ENCODE measurements at places on chromosomes 16 and 17.

DNA sequence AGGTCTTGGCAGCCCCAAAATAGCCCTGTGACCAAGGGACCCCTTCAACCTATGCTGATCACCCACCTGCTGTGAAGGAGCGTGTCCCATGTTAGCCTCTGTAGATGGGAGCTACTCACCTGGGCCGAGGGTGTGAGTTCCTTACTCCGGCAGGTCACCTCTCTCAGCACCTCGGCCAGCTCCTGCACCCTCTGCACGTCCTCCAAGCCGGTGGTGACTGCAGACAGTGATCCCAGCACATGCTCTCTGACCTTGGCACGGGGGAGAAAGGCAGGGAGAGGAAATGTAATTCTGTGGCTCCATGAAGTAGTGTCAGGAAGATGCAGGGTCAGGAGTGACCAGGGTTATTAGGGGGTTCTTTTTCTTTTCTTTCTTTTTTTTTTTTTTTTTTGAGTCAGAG, 67.7 kb upstream of the BCO1 start:
- no peak for DNase-seq

DNA sequence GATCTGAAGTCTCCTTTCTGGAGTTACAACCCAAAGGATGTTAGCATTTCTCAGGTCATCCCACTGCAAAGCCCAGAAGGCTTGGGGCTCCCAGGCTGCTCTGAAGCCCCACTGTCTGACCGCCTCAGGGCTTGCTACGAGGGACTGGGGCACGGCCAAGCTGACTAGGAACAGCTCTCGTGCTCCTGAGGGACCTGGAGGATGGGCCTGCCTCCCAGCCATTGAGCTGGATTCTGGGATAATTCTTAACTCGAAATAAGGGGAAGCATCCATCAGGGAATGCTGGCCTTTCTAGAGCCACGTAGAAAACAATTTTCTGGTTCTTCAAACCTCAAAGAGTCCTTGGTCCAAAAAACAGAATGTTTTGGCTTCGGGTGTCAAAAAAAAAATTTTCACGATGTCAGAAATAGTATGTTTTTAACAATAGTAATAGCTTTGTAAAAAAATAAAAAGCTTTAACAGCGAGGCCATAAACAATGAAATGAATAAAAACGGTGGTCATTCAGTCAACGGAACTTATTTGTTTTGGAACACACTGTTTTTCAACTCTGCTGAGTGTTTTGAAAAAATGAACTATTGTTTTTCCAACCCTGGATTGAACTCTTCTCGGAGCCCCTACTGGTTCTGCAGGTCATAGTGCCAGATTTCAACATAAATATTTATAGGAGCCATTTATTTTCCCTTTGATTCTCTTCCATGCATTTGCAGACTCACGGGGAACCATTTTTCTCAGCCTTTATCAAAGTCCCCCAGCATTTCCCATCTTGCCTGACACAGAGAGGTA, 16.4 kb upstream of the HERPUD1 start:
- no peak for DNase-seq

DNA sequence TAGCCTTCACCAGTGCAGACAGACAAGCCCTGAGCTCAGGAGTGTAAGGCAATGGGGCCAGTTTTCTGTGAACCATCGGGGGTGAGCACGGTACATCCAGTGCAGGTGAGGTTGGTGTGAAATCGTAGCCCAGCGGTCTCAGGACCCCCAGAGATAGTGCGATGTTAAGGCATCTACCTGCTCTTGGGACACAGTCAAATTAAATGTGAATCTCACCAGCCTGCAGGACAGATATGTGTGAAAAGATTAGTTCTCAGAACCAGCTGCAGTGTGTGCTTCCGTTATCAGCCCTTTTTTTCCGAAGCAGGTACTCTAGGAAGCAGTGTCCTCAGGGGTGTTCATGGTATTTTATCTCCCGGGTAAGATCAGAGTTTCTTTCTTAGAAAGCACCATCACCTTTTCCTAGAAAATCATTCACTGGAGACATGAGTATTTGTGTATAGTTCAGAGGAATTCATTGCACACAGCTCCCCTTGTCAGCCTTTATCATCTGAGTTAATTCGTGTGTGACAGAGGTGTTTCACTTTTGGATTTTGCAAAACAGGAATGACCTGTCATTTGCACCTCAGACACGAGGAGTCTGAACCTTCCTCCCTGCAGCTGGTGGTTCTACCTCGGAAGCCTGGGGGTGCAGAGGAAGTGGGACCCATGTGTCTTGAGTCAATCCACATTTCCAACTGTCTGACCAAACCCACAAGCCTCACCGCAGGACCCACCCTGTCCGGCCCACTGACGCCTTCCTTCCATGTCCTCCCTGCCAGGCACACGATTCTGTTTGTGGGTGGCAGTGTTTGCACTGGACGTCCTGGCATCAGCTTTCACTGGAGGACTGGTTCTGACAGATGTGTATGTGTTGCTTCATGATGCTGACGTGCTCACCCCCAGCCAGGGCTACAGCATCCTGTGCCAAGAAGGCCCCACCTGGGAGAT, 107.8 kb downstream of the CLEC16A start:
- DNase-seq = no peak

DNA sequence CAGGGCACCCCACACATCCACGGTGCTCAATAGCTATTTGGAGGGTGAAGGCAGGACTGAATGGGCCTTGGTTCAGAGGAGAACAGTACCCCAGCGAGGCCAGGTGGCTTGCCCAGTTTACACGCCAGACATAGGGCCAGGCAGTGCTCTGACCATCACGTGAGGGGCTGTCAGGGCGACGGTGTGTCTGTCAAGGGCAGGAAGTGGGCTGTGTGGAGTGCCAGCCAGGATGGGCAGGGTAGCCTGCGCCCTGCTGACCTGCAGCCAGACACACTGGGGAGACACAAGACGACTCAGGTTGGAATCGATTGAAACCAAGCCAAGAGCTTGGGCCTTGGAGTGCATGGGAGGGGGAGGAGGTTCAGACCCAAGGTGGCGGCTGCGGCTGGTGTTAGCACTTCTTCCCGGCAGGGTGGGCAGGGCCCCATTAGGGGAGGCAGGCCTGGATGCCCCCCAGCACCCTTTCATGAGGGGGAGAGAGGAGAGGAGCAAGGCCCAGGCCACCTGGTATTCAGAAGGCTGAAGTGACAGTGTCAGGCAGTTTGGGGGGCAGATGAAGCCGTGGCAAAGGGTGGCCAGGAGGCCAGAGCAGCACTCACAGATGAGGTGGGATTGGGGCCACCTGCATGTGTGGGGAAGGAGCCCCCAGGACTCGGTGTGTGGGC, 68.2 kb downstream of the SREBF1 start:
- no peak for DNase-seq

GRCh38 chr17:75301049-75301448, 11.8 kb upstream of the SLC25A19 start:
- no peak for DNase-seq

DNA sequence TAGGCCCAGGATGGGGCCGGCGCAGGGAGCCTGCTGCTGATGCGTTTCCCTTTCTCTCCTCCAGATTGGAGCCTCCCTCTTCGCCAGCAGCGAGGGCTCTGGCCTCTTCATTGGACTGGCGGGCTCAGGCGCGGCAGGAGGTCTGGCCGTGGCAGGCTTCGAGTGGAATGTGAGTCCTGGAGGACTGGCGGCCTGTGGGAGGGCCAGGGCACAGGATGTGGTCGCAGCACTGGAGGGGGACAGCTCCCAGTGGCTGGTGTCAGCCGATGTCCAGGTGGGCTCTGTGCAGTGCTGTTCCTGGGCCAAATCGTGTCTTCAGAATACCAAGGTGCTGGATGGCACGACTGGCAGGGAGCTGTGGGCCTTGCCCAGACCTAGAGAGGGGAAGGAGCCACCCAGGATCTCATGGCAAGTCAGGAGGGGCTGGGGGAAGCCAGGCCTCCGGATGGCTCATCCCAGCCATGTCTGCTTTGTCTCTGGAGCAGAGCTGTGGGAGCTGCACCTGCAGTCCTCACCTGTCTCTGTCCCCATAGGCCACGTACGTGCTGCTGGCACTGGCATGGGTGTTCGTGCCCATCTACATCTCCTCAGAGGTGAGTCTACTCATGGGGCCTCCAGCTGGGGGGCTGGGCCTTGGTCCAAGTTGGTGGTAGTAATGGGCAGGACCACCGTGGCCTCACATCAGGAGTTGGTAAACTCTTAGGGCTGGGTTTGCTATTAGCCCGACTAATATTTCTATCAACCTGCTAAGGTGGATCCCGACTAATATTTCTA, 7.3 kb downstream of the SLC5A10 start:
- DNase-seq = no peak

DNA sequence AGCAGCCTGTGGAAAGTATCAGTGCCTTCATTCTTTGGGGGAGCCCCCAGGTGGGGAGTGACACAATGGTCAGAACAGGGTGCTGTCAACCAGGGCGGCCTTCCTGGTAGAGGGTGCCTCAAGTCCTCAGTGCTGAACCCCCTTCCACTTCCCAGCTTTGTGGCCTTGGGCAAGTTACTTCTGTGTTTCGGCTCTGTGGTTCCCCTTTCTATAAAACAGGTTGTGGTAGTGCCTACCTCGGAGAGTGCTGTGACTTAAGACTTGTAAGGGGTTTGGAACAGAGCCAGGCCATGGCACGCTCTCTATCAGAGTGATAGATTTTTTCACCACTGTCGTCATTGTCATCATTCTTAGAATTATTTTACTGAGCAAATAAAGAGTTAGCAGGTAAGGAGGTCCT, 141.1 kb downstream of the CCDC182 start:
- no peak for DNase-seq

- DNase-seq = no peak
These were observed 22.2 kb upstream of the CPSF4L start for GRCh38 chr17:73283841-73284282.

GRCh38 chr17:38753071-38753506, 548 bp downstream of the PSMB3 start:
- no peak for DNase-seq

DNA sequence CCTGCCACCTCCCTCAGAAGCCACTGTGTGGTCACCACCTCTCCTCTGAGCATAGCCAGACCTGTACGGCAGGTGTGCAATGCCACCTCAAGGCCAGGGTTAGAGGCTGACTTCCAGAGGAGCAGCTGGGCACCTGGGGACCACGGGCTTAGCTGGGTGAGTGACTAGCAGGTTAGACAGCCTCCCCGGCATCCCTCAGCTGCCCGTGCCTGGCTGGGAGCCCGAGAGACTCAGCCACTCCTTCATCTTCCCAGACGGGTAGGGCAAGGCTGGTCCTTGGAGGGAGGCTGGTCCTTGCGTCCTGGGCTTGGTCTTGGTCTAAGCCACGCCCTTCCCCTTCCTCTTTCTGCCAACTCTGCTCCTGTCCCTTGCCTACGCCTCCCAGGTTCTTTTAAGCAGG, 7.8 kb downstream of the CRHR1 start:
- DNase-seq = no peak

DNA sequence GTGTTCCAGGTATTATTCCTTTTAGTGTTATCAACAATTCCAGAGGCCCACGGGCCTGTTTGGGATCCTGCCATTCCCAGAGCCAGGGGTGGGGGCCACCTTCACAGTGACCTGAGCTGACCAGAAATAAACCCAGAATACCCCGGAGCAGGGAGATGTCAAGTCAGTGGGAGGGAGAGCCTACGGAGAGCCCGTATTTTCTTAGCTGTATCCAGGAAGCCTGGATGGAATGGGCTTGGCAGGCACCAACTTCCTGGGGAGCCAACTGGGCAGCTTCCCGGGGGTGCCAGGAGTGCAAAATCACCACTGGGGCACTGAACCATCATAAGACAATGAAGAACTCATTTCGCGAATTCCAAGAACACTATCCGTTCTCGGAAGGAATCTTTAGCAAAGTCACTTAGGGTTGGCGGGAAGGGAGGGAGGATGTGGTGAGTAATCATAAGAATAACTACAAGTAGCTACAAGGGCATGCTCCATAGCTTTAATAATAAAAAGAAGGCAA, 13.2 kb upstream of the MRTFB start:
- DNase-seq = no peak

DNA sequence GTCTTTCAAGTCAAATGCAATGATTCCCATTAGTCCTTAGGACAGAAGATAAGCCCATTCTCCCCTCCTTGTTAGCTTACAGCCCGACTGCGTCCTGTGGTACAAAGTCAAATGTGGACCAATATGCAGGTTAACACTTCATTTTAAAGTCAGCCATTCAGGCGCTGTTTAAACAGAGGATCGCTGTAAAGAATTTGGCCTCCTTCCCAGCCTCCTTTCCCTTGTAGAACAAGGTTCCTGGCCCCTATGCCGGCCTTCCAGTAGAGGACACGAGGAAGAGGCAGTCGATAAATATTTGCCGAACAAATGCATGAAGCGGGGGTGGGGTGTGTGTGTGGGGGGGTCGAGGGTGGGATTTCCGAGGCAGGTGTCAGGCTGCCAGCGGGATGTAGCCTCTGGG, 4.3 kb downstream of the SDK2 start:
- DNase-seq = no peak

- DNase-seq = no peak
These were observed 164.9 kb downstream of the CCDC182 start for GRCh38 chr17:57580055-57580739.

DNA sequence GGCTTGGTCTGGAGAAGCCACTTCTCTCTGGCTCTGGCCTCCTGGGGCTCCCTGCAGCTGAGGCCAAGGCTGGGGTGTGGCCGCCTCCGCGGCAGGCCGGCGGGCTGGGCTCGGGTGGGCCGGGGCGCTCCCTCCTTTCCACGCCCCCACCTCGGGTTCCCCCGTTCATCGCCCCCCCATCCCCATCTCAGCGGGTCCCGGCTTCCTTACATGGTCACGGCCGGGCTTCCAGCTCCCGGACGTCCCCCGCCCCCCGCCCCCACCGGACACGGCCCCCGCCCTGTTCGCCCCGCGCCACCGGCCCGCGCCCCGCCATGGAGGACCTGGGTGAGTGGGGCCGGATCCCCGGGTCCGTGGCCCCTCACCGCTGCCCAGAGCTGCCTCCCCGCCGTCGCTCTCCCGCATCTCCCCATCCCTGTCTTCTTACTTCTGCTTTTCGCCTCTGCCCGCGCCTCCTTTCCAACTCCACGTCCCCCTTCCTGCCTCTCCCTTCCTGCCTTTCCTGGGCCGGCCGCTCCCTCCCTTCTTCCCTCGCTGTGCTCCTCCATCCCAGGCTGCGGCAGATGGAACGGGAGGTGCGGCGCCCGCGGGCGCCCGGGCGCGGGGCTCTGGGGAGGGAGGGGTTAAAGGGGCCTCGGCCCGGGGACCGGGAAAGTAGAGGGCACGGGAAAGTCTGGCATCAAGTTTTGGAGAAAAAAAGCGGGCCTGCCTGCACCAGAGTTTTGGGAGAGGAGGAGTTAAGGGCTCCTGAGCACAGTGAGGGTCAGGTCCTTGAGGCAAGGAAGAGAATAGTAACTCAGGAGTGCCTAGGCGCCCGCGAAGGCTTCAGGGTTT, at the start of gene TGFB1I1:
TGFB1I1 (plus strand) TSS at position 278 of the 834 bp plus-strand sequence; CDS start at position 315, 37 bp downstream.
- peak; percentile 92 for DNase-seq

- no peak for DNase-seq
These were observed 6.3 kb upstream of the SLFN14 start for GRCh38 chr17:35566968-35567367.

DNA sequence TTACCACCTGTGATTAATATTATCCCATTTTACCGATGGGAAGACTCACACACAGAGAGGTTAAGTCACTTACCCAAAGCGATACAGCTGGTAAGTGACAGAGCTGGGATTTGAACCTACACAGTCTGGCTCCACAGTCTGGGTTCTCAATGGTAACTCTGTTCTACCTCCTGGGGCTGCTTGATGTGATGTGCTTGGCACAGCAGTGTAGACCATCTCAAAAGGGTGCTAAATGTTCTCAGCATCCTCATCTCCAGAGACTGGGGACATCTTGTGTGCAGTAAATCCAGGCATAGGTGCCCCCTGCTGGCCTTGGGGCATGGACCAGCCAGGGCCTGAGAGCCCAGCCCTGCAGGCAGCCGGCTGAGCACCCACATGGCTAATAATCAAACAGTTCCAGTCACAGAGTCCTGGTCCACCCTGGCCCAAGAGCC, 15.4 kb upstream of the KATNB1 start:
- DNase-seq = peak; percentile 74

- DNase-seq = no peak
These were observed 15.6 kb downstream of the RND2 start for GRCh38 chr17:43040655-43041054.

All from AG08396 (cell line).